ENCODE measurements at places on chromosomes 2 and 18. TPM values are rescaled to one million over a fixed set of nuclear protein-coding genes. Genes with fewer than 3 reads are reported as not detected.

Gene ITGA4
- 13.5 TPM for polyA plus RNA-seq

- peaks cover 34% of the 10 kb centered on the region for H3K36me3 ChIP-seq
- H3K27ac ChIP-seq = no peak overlapping the region
- no peaks in the 10 kb centered on the region for H3K4me1 ChIP-seq
- DNase-seq = no peak
These were observed 46.0 kb downstream of the COX7A2L start for GRCh38 chr2:42314892-42315468.

DNA sequence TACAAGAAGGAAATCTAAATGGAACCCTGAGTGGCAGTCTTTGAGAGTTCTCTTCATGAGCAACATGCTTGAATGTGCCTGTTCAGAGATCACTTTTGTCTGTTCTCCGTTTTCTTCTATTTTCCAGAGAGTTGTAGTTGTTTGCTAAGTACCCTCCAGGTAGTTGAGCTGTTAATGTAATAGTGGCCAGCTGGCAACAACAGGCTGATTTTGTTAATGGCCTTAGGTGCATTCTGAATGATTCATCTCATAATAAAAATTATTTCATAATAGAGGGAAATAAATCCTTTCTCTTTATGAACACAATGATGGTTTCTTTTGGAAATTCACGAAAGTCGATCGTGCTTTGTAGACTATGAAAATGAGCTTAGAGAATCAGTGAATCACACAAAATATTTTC is 136.8 kb downstream of the LRP1B start:
- no peaks in the 10 kb centered on the region for H3K36me3 ChIP-seq
- H3K4me1 ChIP-seq = no peaks in the 10 kb centered on the region
- H3K4me3 ChIP-seq = no peak overlapping the region
- DNase-seq = no peak

- no peaks in the 10 kb centered on the region for H3K4me1 ChIP-seq
- H3K36me3 ChIP-seq = peaks cover 4% of the 10 kb centered on the region
- no peak overlapping the region for H3K4me3 ChIP-seq
These were observed 43.1 kb downstream of the COX7A2L start for GRCh38 chr2:42317945-42318344.

All from small intestine (tissue), 16 donors.